ENCODE measurements at places on chromosomes 13 and 19.

GRCh38 chr13:22200440-22200839 is 529.6 kb downstream of the FGF9 start:
- DNase-seq: no peak

GRCh38 chr13:37216331-37216730 is 110.9 kb upstream of the CSNK1A1L start:
- no peak for DNase-seq

- DNase-seq: no peak
Measured at GRCh38 chr19:5141129-5141849, 172.4 kb downstream of the KDM4B start.

DNA sequence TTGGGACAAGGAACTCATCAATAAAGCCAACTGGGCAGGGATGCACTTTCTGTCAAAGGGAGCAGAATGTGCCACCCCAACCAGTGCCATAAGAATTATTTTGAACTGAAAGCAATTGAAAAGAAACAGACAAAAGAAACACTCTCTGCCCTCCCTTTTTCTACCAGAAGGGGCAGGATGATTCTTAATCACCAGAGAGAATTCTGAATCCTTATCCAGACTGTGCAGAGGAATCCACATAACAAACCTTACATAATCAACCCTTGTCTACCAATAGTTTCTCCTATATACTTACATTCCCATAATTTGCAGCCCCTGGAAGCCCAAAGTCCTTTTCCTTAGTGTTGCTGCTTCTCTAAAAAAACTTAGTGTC is 520.7 kb upstream of the NBEA start:
- DNase-seq: no peak

GRCh38 chr19:30423481-30423880 is 51.3 kb downstream of the ZNF536 start:
- DNase-seq: peak; percentile 28

Data from WERI-Rb-1 (cell line).